ENCODE measurements at places on chromosomes 7 and 10.

- no peak for DNase-seq
Observed at GRCh38 chr7:139748373-139748765, 29.4 kb downstream of the HIPK2 start.

GRCh38 chr10:32970910-32971309, 12.9 kb upstream of the ITGB1 start:
- DNase-seq = no peak

DNA sequence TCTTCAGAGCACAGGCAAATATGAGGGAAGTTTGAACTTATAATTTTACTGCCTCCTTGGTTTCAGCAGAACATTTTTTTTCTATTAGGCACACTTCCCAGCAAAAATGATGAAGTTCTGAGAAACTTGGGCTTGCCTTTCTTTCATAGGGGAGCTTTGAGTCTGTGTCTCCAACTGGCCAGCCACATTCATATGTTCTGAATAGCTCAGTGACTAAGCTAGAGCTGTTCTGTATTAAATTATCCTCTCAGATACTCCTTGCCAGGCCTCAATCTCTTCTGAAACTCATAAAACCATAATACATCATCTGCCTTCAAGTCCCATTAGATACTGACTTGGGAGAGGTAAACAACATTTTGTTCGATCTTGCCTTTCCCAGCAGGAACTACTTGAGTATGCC, 476.5 kb downstream of the GPAM start:
- DNase-seq = no peak

DNA sequence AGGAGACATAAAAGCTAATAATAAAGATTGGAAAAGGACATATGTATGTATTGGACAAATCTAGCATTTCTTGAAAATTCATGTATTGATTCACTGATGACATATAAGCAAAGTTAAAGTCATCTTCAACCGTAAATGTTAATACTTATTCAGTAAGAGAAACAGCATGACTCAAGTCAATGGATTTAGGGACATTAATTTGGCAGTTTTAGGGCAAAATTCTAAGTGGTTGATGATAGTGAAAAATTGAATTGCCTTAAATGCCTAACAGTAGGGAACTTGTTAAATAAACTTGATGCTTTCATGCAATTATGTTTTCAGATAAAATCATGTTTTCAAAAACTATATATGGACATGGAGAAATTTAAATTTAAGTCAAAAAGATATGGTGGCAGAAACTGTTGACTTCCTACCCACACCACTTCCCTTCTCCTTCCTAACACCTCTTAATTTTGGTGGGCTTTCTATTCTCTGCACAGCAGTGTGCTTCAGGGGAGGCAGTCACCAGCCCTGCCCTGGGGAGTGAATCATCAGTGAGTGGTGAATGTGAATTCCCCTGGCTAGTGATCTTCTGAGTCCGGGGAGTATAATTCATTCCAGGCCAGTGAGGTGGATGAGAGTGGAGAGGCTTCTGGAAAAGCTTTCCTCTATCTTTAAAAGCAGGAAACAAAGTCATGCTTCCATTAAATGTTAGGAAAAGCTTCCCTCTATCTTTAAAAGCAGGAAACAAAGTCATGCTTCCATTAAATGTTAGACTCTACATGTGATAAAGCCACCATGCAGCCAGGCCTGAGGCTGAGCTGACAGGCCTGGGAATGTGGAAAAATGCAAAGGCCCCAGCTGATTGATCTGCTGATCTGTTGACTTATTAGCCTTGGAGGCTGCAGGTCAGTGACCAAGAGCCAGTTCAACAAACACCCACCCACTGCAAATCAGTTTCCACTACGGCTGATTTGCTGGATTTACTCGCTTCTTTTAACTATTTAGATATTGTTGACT, 25.2 kb upstream of the ITGB1 start:
- no peak for DNase-seq

GRCh38 chr7:71403202-71403946, 271.4 kb downstream of the GALNT17 start:
- no peak for DNase-seq

- DNase-seq = no peak
Observed at GRCh38 chr10:25304606-25305005, 129.8 kb downstream of the GPR158 start.

DNA sequence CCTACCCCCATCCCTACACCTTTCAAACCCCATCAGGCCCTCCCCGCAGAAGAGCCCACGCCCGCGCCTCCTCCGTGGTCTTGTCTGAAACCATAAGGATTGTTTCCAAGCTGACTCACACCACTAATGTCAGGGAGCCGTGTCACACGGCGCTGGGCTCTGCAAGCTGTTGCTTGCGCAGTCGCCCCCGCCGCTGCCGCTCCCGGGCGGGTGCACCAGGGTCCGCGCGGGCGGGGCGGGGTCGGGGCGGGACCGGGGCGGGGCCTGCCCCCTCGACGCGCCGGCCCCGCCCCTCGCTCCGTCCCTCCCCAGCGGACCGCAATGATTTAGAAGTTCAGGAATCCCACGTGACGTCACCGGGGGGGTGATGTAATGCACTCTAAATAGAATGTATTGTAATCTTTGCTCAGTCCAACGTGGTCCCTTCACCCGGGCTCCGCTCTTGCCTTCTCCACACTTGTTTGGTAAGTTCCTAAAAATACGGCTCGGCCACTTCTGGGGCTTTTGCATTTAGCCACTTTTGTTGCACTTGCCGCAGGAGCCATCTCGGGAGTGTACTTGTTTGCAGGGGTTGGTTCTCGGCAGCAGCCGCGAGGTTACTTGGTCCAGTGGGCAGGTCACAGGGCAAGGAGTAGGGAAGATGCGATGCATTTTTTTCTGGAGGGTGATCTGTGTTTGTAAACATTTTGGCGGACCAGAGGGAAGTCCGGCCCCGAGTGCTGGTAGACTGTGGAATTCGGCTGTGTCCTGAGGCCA, 3.2 kb upstream of the CREB5 start:
- peak; percentile 94 for DNase-seq

- DNase-seq = no peak
Observed at GRCh38 chr7:159142730-159143129, 1.9 kb downstream of the VIPR2 start.

GRCh38 chr7:71769326-71769725, 637.4 kb downstream of the GALNT17 start:
- no peak for DNase-seq

GRCh38 chr7:87475359-87476178, at the start of gene ABCB4:
Gene ABCB4 (minus strand): TSS chr7:87475680. CDS start chr7:87475465, 215 bp downstream.
- DNase-seq = peak; percentile 36

GRCh38 chr7:135109976-135110375, 37.9 kb upstream of the TMEM140 start:
- no peak for DNase-seq

GRCh38 chr10:102796407-102797176, 40.6 kb downstream of the CYP17A1 start:
- DNase-seq = no peak

DNA sequence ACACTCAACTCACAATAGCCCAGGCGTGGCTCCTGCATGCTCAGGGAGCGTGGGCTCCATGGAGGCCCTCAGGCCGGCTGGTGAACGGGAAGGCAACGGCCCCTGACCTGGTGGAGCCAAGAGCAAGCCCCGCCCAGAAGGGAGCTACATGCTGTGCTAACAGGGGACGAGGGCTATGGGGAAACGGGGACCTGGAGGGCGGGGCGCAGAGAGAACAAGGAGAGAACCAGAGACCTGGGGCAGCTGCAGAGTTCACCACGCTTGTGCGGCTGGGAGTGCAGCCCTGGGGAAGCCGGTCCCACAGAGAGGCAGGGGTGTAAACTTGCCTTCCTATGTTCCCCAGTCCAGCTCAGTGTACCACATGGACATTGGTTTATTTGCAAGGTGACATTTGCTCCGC, 69.2 kb upstream of the PPP2R2D start:
- DNase-seq = peak; percentile 9
